Posterior cingulate gyrus (tissue), 11 donors: ENCODE measurements at places on chromosomes 7 and 10.

- DNase-seq = no peak
These were observed 384.9 kb upstream of the PFKP start for GRCh38 chr10:2682491-2682890.

- no peak for DNase-seq
These were observed 99.2 kb downstream of the ATXN7L1 start for GRCh38 chr7:105776986-105777910.

DNA sequence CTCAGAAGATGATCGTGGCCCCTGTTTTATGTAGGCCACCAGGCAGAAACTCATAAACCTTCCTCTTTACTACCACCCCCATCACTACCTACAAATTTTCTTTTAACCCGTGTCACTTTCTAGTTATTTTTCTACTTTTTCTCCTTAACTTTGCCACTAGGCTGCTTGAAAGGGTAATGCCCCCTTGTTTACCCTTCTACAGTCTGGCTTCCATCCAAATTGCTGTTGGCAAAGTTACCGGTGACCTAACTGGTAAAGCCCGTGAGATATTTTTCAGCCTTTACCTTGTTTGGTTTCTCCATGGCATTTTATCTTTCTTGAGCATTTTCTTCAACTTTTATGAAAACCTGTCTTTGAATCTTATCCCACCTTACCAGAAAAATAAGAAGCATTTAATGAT is 153.0 kb downstream of the WNT2 start:
- DNase-seq = no peak

GRCh38 chr10:23016636-23017035 is 78.7 kb upstream of the MSRB2 start:
- DNase-seq = no peak

DNA sequence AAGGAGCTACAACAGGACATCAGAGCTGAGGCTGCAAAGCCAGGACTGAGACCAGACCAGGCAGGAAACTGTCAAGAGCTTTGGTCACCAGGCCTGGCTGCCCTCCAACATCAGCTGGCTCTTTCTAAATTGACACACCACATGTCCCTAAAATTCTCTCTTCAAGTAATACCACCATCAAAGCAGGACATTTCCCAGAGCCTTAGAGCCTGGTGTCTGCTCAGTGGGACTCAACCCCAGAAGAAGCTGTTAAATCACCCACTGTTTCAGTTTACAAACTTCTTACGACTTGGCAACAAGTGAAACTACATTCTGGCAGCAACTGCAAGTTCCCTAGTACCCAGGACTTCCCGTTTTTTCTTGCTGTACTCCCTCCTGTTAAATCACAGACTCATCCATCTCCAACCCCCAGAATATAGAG is 3.8 kb upstream of the IL6 start:
- peak; percentile 39 for DNase-seq

DNA sequence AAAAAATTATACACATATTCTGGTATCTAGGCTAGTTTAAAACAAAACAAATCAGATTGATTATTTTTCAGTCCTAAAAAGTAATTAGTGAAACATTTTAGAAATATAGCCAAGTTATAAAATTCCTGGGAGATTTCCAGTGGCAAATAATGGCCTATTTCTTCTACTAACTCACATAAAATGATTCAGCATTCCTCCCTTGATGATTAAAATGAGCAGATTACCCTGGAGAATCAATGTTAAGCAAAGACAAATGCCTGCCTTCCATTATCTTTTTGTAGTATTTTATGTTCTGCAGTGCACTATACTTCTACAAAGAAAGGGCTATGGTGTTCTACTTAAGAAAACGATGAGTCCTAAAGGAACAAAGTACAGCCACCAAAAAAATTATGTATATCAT is 53.6 kb downstream of the PARD3 start:
- no peak for DNase-seq

GRCh38 chr7:40890088-40890692 is 755.4 kb downstream of the SUGCT start:
- no peak for DNase-seq

- no peak for DNase-seq
These were observed 17.5 kb downstream of the PWWP2B start for GRCh38 chr10:132414402-132415016.

GRCh38 chr7:74092964-74093471 is 9.4 kb downstream of the LIMK1 start:
- peak; percentile 45 for DNase-seq

- no peak for DNase-seq
These were observed 45.3 kb upstream of the FAM133B start for GRCh38 chr7:92635538-92635937.

DNA sequence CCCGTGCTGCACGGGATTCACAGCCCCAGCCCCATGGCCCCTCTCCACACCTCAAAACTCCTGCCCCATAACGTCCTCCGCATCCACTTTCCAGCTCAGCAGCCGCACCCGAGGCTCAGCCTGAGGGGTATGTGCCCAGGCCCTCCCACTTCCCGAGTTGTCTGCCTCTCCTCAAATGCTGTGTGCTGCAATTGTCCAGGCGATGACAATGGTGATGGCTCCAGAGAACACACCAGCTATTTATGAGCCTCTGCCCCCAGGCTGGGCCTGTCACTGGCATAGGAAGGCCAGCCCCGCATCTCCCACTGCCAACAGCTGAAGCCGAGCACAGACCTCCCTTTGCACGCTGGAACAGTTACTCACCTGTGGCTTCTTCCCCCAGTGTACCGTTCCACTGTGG is 2.4 kb upstream of the LDB3 start:
- peak; percentile 89 for DNase-seq

DNA sequence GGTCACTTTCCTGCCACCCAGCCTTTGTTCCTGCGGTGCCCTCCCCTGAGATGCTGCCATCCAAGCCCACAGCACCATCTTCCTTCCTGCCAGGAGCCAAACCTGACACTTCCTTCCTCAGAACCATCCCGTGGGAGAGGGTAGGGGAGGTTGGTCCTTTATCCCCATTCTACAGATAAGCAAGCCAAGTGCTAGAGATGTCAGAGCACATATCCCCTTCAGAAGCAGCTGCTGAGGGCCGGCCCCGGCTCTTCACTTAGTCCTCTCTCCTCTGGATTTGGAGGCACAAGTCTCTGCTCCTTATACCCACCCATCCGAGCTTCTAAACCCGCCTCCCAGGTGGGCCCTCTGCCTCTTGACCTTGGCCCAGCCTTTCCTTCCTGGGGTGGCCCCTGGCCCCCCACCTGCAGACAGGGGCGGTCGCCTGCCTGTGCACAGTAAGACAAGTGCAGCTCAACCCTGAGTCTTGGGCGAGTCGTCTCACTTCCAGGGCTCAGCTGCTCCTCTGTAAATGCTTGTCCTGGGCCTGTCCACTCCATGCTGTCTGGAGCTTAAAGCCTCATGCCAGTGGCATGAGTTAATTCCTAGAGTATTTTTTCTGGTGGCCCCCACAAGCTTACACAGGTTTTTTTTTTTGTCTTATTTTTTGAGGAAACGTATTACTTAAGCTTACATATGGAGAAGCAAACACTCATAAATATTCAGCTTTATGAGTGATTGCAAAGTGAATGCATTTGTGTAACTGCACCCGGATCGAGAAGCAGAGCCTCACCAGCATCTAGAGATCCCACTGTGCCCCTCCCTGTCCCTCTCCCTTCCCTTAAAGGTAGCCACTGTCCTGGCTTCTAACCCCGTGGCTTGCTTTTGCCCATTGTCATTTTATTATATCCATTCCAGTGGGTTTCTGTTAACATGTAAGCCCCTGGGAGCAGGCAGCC is 125.1 kb downstream of the CDH23 start:
- DNase-seq = no peak

- DNase-seq = no peak
These were observed 33.3 kb upstream of the TES start for GRCh38 chr7:116177009-116177408.

DNA sequence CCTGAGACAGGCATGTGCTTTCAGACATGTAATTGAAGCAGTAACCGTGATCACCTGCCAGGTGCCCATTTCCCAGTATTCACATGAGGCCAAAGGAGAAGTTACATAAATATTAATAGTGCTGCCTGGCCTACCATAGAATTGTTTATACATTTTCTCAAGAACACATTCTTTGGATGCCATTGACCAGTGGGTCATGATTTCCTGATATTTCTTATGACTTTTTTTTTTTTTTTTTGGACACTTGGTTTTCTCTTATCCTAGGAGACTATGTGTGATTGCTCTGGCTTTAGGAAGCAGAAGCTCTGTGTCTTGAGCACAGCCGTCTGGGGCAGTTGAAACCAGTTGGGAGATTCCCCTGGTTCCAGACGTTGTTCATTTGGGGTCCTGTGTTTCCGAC is 143.9 kb upstream of the NPS start:
- DNase-seq = no peak

- DNase-seq = no peak
These were observed 7.8 kb downstream of the GIMAP8 start for GRCh38 chr7:150458235-150458634.

DNA sequence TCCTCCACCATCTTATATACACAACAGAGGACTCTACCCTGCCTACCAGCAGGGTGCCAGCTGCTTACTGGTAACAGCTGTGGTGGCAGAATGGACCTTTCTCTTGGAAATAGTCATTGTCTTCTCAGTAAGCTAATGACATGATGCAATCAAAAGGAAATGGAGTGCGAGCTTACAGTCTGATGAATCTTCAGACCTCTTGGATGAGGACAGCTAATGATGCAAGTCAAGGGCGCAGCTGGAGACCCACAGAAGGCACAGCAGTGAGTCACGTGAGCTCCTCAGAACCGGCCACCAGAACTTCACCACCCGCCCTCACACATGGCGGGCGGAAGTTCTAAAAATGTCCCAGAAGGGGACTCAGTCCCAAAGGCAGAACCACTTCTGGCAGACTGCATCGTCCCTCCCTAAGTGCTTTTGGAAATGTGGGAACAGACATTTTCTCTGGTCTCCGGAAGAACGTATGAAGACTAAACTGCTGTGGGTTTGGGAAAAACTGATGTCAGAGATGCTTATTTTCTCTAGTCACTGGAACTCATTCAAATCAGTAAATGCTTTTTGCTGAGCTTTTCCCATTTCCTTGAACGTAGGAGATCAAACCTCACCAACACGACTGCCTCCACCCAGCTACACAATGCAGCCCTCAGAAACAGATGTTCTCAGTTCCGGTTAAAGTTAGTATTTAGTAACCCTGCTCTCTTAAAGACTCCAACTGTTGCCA is 96.4 kb downstream of the FAS start:
- peak; percentile 72 for DNase-seq

GRCh38 chr7:89777499-89777898 is 376.8 kb upstream of the STEAP1 start:
- no peak for DNase-seq

DNA sequence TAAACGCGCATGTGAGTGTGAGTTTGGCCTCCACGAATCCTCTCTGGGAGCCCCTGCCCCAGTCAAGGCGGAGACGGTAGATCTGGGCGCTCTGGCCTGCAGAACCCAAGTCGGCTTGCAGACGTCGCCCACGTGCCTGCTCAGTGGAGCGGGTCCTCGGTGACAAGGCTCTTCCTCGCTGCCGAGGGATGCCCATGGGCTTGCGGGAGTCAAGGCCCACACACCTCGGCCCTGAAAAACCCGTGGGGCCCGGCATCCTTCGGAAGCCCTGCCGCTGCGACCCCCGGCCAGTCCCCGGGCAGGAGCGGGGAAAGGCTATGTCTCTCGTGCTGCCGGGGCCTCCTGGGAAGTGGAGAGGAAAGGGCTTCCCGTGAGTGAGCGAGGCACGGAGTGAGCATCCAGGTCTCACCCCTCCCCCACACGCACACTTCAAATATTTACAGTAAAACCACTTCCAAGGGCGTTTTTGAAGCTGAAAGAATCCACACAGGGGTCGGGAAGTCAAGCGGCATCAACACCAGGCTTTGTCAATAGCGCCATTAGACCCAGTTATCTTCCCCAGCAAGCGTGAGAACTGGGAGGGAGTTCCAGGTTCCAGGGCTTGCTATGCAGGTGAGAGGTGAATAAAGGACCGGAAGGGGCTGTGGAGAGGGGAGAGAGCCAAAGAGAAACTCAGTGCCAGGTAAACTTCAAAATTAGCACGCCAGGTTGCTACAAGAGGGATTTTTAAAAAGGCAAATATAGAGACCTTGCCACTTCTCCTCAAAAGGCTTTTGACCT is 1.1 kb upstream of the MNX1 start:
- no peak for DNase-seq

DNA sequence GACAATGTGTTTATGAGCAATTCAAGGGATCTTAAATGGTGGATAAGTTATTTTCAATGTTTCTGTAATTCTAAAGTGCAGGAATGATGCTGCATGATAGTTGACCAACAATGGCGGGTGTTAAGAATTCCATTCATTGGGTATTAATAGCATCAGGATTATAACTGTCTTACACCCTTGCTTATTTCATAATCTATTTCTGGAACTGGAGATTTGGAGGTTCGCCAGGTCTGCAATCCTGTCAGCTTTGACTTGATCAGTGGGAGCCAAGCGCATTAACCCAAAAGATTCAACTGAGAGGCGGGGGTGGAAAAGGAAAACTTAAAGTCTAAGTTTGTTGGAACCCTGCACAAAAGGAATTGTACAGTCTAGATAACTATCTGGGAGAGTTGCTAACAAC is 114.9 kb upstream of the ZEB1 start:
- no peak for DNase-seq

DNA sequence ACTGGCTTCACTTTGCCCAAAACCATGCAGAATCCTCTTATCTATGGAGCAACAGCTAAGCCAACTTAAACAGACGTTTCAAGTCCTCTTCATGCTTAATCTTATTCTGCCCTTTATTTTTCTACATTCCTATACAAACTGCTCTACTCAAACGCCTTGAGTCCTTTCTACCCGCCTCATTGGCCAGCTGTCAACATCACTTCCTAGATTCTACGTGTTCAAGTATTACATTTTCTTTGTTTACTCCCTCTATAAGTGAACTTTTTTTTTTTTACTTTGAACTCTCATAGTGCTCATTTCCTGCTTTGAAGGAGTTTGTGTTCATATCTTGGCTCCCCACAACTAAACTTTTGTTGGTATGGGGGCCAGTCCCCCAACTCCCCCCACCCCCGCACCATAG is 28.9 kb upstream of the SLC26A5 start:
- DNase-seq = no peak

GRCh38 chr10:125274961-125275360 is 114.6 kb upstream of the CTBP2 start:
- no peak for DNase-seq

- DNase-seq = no peak
These were observed 186.1 kb downstream of the SRPK2 start for GRCh38 chr7:105202616-105203015.

- no peak for DNase-seq
These were observed 65.4 kb upstream of the MXI1 start for GRCh38 chr10:110141871-110142635.

DNA sequence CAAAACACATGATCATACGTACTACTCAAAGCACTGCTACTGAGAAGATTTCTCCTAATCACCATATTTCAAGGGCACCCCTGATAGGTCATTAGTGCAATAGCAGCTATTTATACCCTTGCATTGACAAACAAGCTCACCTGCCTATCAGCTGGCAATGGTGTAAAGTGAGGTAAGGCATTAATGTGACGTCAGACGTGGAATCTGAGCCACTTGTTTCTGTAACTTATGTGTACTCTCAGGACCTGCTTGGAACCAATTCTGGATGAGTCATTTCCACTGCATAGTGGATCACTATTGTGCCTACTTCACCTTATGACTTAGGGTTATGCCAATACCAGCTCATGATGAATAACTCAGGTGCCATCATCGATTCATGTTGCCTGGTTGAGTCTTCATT is 628.5 kb upstream of the CELF2 start:
- no peak for DNase-seq

GRCh38 chr10:132924046-132924952 is 18.1 kb downstream of the CFAP46 start:
- DNase-seq = no peak
